Fibroblast of skin of left quadriceps (primary cell): ENCODE measurements at places on chromosomes 1 and 21.

- DNase-seq: no peak
Observed at GRCh38 chr1:155012026-155012546, 9.5 kb downstream of the ZBTB7B start.

DNA sequence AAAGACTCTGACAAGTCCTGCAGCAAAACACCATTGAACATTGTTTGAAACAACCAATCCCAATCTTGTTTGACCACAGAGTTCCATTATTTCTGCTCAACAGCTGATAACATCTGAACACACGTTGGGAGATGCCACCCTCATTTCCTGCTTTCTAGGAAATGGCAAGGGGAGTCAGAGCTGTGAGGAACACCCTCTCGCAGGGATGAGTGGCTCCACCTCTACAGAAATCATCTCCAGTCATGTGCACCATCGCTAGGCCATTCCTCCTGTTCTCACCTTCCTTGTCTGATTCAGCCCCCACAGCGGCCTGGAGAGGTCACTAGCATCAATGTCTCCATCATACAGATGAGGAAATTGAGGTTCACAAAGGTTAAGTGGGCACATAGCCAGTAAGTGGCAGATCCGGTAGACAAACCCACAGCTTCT lies 22.4 kb upstream of the RUNX3 start:
- no peak for DNase-seq

DNA sequence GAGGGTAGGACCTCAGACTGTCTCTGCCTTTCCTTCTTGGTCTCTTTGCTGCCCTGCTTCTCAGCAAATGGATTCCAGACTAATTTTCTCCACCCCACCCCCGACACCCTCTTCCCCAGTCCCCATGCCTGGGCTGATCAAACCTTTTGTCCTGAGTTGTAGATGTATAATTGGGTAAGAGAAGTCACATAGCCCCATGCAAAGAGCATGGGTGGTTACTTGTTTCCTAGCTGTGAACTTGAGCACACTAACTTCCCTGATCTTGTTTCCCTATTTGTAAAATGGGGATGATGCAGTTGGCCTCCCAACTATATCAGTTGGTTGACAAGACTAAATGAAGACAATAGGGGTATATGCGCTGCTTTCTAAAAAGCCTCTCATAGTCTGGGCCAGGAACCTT lies 9.2 kb downstream of the PADI6 start:
- no peak for DNase-seq

GRCh38 chr1:110636149-110636935 lies 30.2 kb upstream of the KCNA2 start:
- DNase-seq: no peak

DNA sequence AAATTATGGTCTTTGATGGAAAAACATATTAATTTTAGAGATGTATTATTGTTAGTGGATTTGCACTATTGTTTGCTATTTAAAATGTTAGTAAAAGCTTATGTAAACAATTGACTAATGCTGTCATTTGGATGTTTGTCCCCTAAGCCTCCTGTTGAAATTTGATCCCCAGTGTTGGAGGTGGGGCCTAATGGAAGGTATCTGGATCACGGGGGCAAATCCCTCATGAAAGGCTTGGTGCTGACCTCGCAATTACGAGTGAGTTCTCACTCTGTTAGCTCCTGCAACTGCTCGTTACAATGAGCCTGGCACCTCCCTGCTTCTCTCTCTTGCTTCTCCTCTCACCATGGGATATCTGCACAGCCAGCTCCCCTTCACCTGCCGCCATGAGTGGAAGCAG lies 14.3 kb downstream of the TMEM35B start:
- no peak for DNase-seq
